GM23338 (cell line): ENCODE measurements at places on chromosomes 5 and 9. TPM values are rescaled to one million over a fixed set of nuclear protein-coding genes. Genes with fewer than 3 reads are reported as not detected.
A peak's percentile ranks its signal among the peaks of the same experiment; 100 is the strongest.

The IL9 gene
- total RNA-seq: not detected in 2 replicates

The ACTBL2 gene
- not detected in 2 replicates for total RNA-seq

The LECT2 gene
- total RNA-seq: not detected in 2 replicates

The SHB gene
- total RNA-seq: 8.4 and 14.0 TPM in 2 replicates

GRCh38 chr5:158857976-158858375, 241.7 kb downstream of the EBF1 start:
- DNase-seq: peak; percentile 28

- no peak for DNase-seq
Measured at GRCh38 chr9:7729371-7730163, 70.0 kb downstream of the DMAC1 start.

- no peak for DNase-seq
Measured at GRCh38 chr9:77953590-77953989, 78.0 kb downstream of the GNAQ start.

- DNase-seq: no peak
Measured at GRCh38 chr9:132712753-132713152, 42.5 kb downstream of the GTF3C4 start.

GRCh38 chr5:57172466-57173318, 1.2 kb upstream of the GPBP1 start:
- no peak for DNase-seq

DNA sequence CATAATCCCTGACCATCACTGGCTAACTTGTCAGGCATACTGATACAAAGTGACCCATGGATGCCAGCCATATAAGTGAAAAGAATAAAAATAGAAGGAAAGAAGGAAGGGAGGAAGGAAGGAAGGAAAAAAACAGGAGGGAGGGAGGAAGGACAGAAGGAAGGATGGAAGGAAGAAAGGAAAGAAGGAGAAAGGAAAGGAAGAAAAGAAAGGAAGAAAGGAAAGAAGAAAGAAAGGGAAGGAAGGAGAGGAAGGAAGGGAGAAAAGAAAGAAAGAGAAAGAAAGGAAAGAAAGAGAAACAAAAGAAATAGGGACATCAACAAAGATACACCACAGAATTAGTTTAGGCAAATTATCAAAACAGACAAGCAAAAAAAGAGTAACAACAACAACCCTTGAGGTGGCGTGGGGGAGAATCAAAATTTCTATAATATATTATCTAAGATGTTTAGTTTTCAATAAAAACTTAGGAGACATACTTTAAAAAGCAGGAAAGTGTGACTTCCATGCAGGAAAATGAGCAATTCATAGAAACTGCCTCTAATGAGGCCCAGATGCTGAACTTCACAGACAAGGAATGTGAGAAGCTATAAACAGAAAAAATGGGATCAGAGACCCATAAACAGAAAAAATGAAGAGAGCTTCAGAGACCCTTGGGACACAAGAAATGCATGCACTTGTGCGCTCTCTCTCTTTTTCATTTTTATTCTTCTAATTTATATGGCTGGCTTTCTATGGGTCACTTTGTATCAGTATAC, 96.1 kb upstream of the NFIL3 start:
- no peak for DNase-seq

- no peak for DNase-seq
Measured at GRCh38 chr5:37966871-37967270, 127.0 kb upstream of the GDNF start.

GRCh38 chr9:29282121-29282520, 1708.8 kb upstream of the C9orf72 start:
- no peak for DNase-seq

GRCh38 chr5:61501971-61502370, 169.9 kb downstream of the ZSWIM6 start:
- DNase-seq: no peak

DNA sequence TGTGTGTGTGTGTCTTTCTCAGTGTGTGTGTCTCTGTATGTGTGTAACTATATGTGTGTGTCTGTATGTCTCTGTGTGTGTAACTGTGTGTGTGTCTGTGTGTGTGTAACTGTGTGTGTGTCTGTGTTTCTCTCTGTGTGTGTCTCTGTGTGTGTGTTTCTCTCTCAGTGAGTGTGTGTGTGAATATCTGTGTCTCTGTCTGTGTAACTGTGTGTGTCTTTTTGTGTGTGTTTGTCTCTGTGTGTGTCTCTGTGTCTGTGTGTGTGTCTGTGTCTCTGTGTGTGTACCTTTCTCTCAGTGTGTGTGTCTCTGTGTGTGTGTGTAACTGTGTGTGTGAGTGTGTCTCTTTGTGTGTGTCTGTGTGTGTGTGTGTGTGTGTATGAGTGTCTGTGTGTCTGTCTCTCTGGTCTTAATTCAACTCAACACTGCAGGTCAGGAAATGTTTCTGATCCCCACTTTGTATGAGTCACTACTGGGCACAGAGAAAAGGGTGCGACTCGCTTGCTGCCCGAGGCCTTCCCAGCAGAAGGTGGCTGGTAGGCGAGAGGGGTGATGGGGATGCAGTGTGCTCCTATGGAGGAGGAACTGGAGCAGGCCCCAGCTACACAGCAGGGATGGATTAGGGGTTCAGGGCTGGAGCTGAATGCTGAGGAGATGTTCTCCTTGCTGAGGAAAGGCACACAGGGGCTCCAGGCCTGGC, 52.1 kb downstream of the NSG2 start:
- no peak for DNase-seq
